ENCODE measurements at places on chromosomes 7 and 10.

DNA sequence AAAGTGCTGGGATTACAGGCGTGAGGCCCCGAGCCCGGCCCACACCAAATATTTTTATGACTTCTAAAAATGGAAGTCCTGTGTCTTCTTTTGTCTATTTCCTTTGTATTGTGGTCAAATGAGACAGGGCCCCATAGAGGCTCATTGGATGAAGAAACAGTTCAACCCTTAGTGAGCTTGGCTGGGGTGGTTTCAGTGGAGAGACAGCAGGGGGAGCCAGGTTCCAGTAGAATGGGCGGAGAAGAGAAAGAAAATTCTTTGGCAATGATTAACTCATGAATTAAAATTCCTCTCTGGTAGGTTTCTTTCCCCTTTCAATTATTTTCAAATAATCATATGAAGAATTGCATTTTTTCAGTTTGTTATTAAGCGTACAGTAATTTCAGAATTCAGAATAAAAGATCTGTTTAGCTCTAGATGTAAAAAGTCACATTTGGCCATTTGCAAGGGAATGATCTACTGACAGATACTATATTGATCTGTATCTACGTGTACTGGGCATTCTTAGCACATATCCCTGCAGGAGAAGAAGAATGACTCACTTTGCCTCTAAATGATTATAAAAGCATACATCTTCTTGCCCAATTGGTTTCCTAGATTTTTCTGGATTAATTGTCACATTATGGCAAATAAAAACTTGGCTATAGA is 43.2 kb downstream of the PNLIPRP3 start:
- no peak for DNase-seq

DNA sequence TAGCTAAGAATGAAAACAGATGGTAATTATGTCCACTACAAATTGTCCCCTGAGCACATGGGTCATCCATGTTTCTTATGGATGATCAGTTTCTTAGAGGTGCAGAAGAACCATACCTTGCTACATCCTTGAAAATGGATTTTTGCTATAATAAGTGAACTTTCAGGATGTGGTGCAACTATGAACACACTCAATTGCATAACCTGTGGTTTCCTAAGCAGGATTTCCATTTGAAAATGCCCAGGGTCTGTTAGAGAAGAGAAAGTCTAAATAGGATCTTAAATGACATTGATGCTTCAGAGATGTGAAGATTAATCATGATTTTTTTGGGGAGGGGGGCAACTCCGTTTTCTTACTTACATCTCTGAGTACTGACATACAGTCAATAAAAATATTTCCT is 39.6 kb upstream of the CACNB2 start:
- no peak for DNase-seq

DNA sequence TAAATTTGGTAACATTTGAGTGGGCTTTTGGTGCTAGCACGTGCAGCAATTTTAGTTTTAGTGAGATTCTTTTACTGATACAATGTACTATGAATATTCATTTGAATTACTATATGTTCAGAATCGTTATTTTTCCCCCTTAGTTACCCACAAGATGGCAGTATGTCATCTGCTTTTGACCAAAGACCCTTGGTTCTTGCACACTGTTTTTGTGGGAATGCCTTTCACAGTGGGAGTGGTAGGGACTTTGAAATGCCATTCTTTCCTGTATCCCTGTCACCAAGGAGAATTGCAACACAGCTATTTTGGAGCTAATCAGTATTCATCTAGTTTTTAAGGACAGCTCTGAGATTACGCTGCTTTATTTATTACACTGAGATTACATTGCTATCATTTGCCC is 40.6 kb downstream of the SEC23IP start:
- no peak for DNase-seq

- no peak for DNase-seq
Measured at GRCh38 chr10:43078986-43079273, 2.1 kb downstream of the RET start.

DNA sequence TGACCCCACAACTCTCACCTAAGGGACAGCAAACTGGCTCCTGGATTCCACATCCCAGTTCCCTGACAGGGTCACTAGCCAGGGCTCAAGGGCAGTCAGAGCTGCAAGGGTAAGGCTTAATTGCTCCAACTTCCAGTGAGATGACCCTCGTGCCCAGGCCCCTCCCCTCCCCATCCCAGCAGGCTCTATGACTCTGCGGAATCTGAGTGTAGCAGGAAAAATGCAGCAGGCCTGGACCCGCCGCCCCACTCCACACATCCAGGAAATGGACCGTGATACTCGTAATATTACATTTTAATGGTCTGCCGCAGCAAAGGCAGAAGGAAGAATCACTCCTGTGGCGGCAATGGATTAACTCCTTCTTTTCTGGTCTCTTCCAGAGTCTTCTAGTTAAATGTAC is 91.7 kb upstream of the CHST15 start:
- DNase-seq, result no peak

- DNase-seq, result no peak
Measured at GRCh38 chr10:84613336-84614021, 285.1 kb downstream of the CCSER2 start.

DNA sequence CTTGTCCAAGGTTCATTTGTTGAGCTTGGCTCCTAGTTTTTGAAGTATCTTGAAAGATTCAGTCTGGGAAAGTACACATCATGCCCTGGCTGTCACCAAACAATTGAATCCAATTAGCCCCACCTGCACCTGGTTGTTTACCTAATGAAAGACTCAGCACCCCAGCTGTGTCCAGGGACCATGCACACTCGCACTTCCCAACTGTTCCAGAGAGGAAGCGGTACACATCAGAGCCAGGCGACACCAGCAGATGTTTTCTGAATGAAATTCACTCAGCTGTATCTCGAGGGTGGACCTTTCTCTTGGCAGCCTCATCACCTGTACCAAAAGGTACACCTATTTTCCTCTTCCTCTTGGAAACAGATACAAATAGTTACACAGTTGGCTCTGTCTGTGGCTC is 216.4 kb upstream of the LRGUK start:
- no peak for DNase-seq
